Activated CD4-positive, CD25-positive, alpha-beta regulatory T cell treated with anti-CD3 and anti-CD28 coated beads, Interleukin-2, amount 50 U/mL, for 16 hours (primary cell): ENCODE measurements at places on chromosomes 5 and 9.

DNA sequence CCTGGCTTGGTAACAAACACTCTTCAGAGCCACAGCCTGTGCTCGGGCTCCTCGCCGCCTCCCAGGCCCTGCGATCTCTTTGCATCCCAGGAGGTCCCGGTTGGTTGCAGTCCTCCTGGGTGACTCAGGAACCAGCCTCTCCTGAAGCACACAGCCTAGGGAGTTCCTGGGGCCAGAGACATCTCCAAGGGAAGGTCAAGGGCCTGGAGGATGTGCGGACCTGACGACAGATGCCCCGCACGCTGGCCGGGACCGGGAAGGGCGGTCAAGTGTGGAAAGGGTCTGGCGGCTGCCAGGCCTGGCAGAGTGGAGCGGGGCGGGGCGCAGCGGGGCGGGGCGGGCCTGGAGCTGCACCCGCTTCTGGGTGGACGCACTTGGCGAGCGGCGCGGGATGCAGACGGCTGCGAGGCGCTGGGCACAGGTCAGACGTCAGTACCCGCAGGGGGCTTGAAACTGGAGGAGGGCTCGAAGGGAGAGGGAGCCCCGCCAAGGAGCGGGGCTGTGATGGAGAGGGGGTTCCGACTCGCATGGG lies 45.0 kb upstream of the PRSS3 start:
- DNase-seq, result no peak

- DNase-seq, result no peak
Observed at GRCh38 chr9:93133681-93134014, 403 bp downstream of the NINJ1 start.

DNA sequence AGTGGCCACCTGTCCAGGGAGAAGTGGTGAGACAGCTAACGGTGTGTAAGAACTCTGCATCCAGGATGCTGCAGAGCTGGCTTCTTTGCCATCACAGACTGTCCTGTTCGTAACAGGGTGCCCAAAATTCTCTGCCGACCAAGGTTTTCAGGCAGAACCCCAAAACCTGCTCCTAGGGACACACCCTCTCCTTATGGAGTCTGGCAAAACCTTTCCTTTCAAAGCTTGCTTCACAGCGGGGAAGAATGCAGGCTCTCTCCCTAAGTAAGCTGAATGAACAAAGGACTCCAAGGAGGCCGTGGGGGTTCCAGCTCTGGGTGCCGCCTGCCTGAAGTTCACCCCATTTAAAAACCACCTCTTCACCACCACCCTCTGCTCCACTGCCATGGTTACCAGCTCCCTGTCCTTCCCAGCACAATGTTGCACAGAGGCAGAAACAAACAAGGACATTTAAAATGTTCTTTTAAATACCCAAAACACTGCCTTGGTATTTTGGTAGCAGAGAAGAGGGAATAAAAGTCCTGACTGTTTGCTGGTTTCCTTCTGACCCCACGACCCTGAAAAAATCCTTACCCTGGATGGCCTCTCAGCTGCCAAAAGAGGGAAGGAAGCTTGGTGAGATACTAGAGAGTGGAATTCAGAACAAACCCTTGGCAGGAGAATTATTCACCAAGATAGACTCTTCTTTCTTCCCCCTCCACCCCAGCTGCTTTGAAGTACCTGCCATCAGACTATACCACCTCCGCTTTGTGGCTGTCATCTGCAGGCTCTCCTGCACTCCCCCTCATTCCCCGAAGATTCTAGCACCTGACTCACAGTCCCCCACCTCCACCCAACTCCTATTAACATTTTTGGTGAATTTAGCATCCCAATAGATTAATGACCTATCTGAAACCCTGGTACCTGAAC lies 7.1 kb upstream of the KLF9 start:
- DNase-seq, result no peak

DNA sequence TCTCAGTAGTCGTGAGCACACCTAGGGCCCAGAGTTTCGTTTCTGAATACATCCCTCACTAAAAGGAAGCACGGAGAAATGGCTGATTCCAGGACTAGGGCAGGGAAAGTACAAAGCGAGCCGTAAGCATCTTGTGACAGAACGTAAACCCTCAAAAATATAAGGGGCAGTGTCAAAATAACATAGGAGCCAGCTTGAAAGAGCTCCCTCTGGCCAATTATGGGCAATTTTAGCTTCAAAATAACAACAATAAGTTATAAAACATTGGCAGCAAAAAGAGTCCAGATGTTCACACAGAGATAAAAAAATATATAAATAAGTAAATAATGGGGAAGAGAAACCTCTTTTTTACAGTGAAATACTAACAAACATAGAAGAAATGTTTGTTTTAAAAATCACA lies 18.5 kb upstream of the GLIS3 start:
- no peak for DNase-seq

- peak; percentile 26 for DNase-seq
Observed at GRCh38 chr9:131503626-131504465, 1.1 kb downstream of the POMT1 start.

GRCh38 chr9:92774274-92774673 lies 9.6 kb upstream of the BICD2 start:
- no peak for DNase-seq

GRCh38 chr5:153959134-153959957 lies 79.4 kb downstream of the FAM114A2 start:
- DNase-seq, result no peak

DNA sequence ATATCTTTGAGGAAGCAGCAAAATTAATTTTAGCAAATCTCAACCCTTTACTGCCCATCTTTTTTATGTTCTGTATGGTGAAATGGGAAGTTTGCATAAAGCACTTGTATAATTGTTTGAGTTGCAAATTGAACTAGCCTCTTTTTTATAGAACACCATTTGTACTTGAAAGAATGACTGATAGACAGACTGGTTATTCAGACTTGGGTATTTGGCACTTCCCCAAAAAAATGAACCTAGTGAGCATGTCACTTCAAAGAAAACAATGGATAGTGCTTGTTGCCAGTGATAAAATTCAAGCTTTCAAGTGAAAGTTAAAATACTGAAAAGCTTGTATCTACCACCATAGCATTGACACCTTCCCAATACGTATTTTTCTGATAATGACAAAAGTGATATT lies 115.8 kb downstream of the ERCC6L2 start:
- no peak for DNase-seq

- no peak for DNase-seq
Observed at GRCh38 chr9:91071184-91071990, 269.8 kb downstream of the SYK start.

DNA sequence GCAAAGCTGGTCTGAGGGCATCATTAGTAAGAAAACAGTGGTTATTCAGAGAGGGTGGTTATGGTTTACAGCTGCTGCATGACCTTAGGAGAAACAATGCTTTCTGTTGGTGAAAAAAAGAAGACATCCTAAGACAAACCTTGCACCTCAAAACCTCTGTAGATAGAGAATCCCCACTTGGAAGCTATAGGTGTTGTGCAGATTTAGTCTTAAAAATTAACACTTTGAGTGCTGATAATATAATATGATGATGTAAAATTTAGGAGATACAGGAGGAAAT lies 1.4 kb upstream of the PTTG1 start:
- DNase-seq, result no peak

DNA sequence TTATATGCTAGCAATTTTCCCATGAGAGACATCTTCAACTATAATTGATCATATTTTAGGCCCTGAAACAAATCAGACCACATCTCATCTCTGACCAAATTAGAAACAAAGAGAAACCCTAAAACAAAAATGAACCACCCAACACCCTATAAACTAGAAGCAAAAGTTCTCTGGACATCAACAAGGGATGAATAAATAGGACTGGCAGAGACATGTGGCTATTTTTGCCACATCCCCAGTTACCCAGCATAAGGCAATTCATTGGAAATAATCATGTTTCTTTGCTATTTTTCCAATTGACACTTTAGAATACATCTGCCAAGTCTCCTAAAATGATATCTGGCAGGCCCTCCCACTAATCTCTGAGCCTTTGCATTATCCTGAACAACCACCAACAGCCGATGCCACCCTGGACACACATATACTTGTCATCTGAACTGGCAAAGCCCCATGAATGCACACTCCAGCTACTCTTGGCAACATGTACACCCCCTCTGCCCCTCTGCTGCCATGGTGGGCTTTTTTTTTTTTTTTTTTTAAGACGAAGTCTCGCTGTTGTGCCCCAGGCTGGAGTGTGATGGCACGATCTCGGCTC lies 53.5 kb upstream of the EQTN start:
- no peak for DNase-seq

DNA sequence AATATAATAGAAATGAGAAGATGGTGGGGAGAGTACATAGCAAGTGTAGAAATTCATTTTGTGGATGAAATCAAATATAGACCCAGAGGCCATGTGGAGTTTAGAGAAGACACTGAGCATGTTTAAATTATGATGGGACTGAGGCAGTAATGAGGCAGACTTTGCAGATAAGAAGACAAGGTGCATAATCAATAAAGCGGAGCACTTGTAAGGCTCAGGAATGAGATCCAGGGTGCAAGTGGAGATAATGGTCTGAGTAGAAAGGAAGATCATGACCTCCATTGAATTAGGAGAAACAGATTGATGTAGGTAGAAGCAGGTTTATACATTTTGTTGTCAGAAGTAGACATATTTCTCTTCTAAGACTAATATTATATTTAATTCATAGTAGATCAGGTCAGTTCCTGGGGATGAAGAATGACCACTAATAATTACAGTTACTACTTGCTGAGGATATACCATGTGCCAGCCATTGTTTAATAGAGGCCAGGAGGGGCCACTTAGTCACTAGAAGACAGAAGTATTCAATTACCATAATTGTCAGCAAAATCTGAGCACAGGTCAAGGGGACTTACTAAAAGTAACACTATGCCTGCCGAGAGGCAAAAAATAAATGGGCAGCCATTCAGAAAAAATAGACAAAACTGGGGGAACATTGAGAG lies 479.8 kb downstream of the DNAH5 start:
- no peak for DNase-seq

GRCh38 chr9:101311758-101312420 lies 72.9 kb downstream of the BAAT start:
- no peak for DNase-seq

DNA sequence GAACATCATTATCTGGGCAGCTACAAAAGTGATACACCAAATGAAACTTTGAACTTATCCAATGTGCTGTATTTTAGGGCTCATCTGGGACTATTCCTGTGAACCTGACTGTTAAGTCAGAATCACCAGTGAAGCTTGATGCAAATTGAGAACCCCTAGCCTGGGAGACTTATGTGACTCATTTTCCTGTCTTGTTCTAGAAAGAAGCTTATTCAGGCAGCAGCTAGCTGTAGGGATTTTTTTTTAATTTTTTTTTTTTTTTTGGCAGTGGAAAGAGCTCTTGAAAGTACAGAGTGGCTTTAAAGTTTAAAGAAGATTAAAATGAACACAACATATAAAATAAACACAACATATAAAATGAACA lies 81.1 kb upstream of the TNFAIP8 start:
- no peak for DNase-seq

DNA sequence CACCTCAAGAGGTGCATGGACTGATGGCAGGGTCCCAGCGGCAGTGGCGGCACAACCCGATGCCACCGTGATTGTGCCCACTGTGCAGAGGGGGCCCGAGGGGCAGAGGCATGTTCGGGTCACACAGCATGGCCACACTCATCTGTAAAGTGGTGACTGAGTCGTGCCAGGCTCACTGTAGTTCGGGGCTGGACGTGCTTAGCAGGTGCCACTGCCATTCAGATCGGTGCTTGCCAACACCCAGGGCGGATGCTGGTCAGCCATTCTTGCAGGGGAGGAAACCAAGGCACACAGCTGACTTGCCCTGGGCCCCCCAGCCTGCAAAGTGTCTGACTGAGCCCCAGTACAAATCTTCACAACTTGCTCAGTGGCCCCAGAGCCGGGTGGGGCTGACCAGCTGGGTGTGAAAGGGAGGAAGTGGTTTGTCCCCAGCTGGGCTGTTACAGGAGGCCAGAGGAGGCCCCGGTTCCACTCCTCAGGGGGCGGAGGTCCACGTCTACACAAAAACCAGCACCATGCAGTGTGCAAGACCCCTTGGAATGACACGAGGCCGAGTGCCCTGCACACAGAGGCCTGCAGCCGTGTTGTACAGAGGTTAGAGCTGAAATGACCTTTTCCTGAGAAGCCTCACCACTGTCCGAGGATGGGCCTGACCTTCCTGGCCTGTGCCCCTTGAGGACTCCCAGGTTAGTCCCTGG lies 17.9 kb downstream of the FGD3 start:
- no peak for DNase-seq

- DNase-seq, result peak; percentile 57
Observed at GRCh38 chr9:133141833-133142595, 21.0 kb upstream of the RALGDS start.
